ENCODE measurements at places on chromosomes 1 and 21. TPM values are rescaled to one million over a fixed set of nuclear protein-coding genes. Genes with fewer than 3 reads are reported as not detected.
A peak's percentile ranks its signal among the peaks of the same experiment; 100 is the strongest.

- DNase-seq = no peak
Observed at GRCh38 chr1:214120951-214121350, 133.2 kb downstream of the PROX1 start.

GRCh38 chr1:184911103-184911745, 63.1 kb downstream of the NIBAN1 start:
- DNase-seq = no peak

DNA sequence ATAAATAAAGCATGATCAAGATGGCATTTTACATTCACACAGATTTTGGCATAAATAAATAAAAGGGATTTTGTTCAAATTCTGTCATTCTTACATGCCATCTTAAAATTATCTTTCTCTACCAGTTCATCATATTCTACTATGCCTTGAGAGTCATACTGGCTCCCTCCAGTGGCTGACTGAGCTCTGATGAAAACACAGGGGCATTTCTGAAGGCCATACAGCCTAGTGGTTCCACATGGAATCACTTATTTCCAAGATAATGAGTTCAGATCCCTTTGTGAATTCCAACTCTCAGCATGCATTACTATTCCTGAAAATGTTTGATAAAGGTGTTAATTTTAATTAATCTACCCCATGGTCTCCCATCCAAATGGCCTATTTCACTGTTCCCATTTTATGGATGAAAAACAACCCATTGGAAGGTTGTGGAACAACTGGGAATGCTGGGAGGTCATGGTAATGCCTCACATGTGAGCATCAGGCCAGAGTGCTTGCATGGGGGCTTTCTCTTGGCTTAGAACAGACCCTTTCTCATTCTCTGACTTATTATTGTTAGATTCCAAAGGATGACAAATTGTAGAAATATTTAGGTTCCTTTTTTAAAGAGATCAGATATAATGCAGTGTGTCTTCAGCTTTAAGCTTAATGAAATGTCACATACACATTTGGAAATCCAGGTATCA, 622.4 kb upstream of the PKN2 start:
- DNase-seq = peak; percentile 31

- no peak for DNase-seq
Observed at GRCh38 chr1:179302070-179302469, 8.5 kb downstream of the SOAT1 start.

DNA sequence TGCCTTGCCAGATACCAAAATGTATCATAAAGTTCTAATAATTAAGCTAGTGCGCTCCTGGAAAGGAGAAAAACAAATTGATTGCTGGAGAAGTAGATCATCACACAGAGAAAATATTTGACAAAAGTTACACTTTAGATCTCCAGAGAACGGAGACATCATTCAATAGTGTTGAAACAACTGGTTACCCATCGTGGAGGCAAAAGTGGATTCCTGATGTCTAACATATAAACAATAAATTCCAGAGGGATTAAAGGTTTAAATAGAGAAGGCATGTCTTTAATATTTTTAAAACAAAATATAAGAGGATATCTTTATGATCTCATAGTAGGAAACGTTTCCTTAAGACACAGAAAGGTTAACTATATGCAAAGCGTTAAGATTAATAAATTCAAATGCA, 41.0 kb downstream of the NRIP1 start:
- DNase-seq = no peak

DNA sequence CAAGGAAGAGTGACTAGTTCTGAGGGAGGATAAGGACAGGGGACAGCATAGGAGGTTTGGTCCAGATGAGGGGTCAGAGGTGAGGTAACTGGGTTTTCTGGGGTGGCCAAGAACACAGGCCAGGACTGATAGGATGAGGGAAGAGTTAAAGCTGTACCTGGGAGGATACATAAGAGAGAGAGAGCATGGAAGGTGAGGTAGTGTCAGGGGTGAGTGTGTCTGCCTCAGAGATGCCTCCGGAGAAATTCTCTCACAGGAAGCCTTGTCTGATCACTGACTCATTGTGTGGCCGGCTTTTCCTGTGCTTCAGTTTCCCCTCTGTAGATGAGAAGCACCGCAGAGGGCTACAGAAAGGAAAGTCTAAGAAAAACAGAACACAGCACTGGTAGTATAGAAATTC, 40.2 kb downstream of the FASLG start:
- peak; percentile 91 for DNase-seq

GRCh38 chr1:51439053-51439452, 80.0 kb downstream of the EPS15 start:
- peak; percentile 11 for DNase-seq

Gene NIPAL3
- total RNA-seq = 12.4 TPM

Gene A3GALT2
- not detected for total RNA-seq

Gene GBP7
- not detected for total RNA-seq

Measured in lung microvascular endothelial cell (primary cell).